Activated naive CD4-positive, alpha-beta T cell (primary cell): ENCODE measurements at places on chromosomes 7 and 10.

DNA sequence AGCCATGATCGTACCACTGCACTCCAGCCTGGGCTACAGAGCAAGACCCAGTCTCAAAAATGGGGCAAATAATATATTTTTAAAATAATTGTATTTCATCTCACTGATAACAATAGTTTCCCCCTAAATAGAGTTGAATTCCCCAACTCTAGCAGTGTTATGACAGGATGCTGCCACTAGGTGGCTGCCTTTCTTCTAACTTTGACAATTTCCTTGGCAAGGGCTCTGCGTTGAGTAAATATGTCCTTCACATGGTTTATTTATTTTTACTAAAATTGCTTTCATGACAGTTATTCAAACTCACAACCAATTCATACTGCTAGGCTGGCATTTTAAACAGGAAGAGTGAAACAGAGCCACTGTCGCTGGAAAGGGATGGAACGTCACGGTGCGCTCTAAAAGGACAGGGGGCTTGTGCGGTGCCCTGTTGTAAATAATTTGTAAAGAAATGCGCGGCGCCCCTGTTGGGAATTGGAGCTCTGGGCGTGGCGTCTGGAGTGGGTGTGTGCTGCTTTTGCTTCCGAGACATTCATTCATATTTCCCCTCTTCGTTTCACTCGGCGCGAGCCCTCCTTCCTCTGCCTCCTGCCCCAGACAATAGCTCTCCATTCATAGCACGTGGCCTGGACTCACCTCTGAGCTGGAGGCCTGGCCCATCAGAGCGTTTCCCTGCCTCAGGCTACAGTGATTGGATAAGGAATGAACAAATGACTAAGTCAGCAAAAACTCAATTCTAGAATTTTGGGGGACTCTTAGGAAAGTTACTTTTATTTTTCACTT lies 20.5 kb upstream of the PITRM1 start:
- no peak for DNase-seq

DNA sequence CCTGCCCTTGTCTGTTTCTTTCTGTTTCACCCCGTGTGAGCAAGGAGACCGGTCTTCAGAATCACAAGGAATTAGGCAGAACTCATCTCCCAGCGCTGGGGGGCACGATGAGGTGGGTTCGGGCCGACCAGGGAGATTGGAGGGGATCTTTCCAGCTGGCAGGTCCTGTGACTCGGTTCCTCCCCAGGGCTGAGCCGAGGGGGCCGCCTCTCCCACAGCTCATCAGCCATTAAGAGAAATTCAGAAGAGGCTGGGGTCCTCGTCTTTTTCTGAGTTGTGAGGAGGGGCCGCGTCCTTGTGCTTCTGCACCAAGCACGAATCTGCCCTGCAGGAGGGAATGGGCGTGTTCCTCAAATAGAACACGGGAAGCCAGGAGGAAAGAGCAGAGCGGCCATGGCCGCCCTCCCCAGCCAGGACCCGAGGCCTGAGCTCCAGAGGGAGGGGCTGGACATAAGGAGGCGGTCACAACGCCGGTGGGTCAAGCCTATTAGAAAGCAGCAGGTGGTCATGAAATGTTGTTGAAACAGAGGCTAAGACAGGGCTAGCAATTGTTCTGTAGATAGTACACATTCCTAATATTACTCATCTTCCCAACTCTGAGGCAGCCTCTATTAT lies 125.3 kb downstream of the ADARB2 start:
- no peak for DNase-seq

GRCh38 chr7:28778786-28779185 lies 179.3 kb downstream of the TRIL start:
- DNase-seq, result no peak

GRCh38 chr10:57806675-57807074 lies 461.0 kb downstream of the IPMK start:
- no peak for DNase-seq

GRCh38 chr10:33071857-33072256 lies 113.8 kb upstream of the ITGB1 start:
- no peak for DNase-seq

GRCh38 chr10:57621466-57621865 lies 646.2 kb downstream of the IPMK start:
- no peak for DNase-seq

DNA sequence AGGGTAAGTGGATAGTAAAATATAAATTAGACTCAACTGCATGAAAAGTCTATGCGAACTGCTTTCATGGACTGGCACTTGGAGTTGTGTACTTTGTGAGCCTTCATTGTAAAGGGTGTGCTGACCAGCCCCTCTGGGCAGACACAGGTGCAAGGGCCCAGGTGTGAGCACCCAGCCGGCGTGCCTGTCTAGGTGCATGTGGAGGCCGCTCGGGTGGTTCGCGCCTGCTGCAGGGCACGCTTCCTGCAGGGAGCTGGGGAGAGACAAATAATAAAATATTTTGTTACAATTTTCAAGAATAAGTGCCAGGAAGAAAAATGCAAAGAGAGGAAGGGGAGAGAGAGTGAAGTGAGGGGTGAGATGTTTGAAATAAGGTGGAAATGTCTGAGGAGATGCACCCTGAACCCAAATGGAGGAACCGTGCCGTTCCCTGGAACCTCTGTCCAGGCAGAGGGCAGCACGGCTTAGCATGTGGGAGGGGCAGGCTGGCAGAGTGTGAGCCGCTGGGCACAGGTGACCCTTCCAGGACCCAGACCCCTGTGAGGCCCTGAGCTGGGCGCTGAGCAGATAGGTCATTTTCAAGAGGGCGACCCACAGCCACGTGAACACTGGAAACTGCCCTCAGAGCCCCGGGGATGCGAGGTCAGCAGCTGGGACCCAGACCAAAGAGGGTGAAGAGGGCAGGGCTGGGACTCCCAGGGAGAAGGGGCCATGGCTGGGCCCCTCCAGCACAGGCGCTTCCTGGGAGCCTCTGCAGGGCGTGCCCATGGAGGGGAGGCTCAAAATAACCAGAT lies 28.7 kb downstream of the RNF32 start:
- no peak for DNase-seq

GRCh38 chr10:72309290-72310240 lies 35.8 kb downstream of the DDIT4 start:
- DNase-seq, result no peak

DNA sequence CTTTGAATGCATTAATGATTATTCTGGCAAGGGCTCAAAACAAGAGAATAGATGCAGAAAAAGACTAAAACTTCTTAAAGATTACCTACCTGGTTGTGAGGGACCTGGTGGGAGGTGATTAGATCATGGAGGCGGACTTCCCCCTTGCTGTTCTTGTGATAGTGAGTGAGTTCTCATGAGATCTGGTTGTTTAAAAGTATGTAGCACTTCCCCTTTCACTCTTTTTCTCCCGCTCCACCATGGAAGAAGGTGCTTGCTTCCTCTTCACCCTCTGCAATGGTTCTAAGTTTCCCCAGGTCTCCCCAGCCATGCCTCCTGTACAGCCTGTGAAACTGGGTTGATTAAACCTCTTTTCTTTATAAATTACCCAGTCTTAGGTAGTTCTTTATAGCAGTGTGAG lies 226.6 kb downstream of the ARHGAP12 start:
- DNase-seq, result no peak

GRCh38 chr10:66931340-66931948 lies 5.6 kb downstream of the LRRTM3 start:
- DNase-seq, result no peak

- no peak for DNase-seq
Observed at GRCh38 chr10:86149257-86149656, 217.3 kb downstream of the GRID1 start.

- DNase-seq, result no peak
Observed at GRCh38 chr7:25223206-25223605, 5.1 kb downstream of the NPVF start.

GRCh38 chr10:32962521-32962920 lies 4.5 kb upstream of the ITGB1 start:
- no peak for DNase-seq

DNA sequence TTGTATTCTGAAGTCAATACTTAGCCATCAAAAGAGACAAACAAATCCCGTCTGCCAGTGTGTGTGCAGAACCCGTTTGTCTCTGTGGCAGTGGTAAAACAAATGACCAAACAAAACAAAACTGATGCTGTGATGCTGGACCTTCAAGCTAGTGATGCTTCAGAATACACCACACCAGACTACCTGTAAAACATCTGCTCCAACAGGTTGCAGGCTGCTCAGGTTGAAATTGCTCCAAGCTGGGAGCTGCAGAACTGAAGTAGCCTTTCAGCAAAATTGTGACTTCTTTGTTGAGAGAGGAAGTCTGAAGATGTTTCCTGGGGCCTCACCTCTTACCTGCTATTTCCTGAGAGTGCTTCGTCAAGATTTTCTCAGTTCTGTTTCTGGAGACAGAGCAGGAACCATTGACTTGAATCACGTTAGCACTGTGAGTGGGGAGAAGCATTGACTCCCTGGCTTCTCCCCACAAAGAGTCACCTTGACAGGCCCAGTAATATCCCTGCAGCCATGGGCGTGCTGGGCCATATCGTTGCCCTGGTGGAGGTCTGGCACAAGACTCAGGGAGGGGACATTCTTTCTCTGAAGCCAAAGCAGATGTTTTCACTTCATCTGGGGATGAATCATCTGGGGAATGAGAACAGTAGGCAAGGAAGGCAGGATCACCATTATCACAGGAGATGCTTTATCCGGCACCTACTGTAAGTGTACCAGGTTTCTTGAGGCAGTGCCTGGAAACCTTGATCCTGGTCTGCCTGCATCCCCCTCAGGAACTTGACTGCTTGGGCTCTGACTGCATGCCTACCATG lies 80.2 kb downstream of the RBM20 start:
- DNase-seq, result no peak

GRCh38 chr7:70097645-70098044 lies 499.4 kb downstream of the AUTS2 start:
- DNase-seq, result no peak

DNA sequence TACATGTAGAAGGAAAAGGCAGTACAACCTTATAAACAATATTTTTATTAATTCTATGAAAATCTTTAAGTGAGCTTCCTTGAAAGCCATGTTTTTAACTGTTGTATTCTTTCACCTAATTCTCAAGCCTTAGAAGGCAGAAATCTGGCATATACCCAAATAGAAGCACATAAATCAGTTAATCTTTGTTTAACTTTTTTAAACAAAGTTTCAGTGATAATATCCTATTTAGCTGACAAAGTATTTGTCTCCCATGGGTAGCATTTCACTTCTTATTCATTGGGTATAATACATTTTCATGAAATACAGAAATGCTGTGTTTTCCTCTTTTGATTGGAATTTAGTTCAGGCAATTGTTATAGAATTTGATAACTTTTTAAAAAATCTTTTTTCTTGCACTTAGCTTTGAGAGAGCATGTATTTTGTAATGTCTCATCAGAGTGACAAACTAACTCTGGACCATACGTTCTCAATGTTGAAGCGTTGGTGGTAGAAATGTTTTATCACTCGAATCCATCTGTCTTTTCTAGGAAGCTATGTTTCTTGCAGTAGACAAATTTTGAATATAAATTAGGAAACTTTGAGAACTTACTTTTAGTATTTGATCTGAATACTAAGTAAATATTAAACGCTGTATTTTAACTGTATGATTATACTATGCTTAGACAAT lies 78.1 kb downstream of the CREM start:
- DNase-seq, result no peak

DNA sequence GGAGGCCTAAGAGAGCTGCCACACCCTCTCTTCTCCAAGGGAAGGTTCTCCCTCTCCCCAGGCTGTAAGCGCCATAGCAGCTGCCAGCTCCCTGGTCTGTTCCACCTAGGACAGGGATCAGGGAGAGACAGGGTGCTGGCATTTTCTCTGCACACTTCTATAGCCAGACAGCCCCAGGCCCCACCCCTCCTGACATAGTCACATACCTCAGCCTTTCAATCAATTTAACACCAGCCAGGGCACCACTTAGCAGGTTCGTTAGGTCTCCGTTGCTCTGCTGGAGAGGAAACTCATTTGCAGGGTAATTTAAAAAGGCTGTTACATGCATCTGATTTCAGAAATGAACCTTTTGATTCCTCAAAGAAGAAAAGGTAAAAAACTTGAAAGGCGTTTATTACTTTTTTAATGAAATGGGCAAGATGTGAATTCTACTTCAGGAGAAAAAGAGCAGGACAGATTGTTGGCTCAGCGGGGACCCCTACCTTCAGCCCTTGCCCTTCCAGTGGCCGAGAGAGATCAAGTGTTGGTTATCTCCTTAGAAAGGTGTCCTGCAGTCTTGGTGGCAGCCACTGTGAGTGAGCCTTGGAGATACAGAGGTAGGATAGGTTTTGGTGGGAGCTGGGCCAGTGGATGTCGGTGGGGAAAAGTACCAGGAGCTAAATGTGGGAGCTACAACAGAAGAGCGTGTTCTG lies 180.5 kb upstream of the GALNT17 start:
- no peak for DNase-seq

DNA sequence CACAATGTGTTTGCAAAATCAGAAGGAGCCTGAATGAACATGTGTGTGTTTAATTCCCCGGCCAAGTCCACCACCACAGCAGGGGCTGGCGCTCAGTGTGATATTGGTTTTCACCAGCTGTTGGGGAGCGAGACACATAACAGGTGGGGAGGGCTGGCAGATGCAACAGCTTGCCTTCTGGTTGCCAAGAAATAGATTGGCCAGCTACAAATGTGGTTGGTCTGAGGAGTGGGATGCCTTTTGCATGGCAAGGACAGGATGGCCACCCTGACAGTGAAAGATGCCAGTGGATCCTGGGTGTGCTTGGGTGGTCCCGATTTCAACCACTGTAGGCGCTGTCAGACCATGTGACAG lies 292.5 kb upstream of the FZD8 start:
- DNase-seq, result no peak
